ENCODE measurements at places on chromosomes 16 and 17. TPM values are rescaled to one million over a fixed set of nuclear protein-coding genes. Genes with fewer than 3 reads are reported as not detected.

DNA sequence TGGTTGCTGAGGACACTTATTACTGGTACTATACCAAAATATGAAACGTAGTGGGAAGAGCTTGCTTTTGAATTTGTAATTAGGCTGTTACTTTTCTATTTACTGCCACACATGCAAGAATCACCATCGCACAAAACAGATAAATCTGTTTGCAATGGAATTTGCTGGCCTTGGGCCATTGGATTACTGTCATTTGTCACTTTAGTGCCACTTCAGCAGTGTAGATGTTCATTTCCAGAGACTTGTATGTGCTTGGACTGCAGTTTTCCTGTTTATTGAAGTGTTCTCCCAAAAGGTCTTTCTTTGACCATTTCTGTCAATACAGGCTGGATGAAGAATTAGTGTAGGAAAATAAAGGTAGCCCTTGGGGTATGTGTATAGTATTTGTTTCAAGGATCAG is 4.5 kb downstream of the USP10 start:
- H3K4me3 ChIP-seq = no peak overlapping the region
- no peak overlapping the region for H3K27ac ChIP-seq
- no peak for DNase-seq
- H3K4me1 ChIP-seq = peaks cover 24% of the 10 kb centered on the region
- no peaks in the 10 kb centered on the region for H3K36me3 ChIP-seq
- H3K27me3 ChIP-seq = no peaks in the 10 kb centered on the region

- H3K27me3 ChIP-seq = peaks cover 11% of the 10 kb centered on the region
- H3K36me3 ChIP-seq = no peaks in the 10 kb centered on the region
- H3K4me3 ChIP-seq = no peak overlapping the region
- H3K4me1 ChIP-seq = peaks cover 20% of the 10 kb centered on the region
- H3K27ac ChIP-seq = no peak overlapping the region
Measured at GRCh38 chr17:74857191-74857590, 2.5 kb downstream of the GRIN2C start.

DNA sequence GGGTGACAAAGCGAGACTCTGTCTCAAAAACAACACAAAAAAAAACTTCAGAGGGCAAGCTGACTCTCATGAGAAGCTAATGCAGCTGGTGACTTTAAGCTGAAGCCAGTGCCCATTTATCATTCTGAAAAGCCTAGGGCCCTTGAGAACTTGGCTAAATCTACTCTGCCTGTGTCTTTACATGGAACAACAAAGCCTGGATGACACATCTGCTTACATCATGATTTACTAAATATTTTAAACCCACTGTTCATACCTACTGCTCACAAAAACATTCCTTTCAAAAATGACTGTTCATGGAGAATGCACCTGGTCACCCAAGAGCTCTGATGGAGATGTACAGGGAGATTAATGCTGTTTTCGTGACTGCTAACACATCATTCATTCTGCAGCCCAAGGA is 6.1 kb upstream of the ALOX12 start:
- DNase-seq = no peak
- H3K4me3 ChIP-seq = no peak overlapping the region
- H3K36me3 ChIP-seq = no peaks in the 10 kb centered on the region

DNA sequence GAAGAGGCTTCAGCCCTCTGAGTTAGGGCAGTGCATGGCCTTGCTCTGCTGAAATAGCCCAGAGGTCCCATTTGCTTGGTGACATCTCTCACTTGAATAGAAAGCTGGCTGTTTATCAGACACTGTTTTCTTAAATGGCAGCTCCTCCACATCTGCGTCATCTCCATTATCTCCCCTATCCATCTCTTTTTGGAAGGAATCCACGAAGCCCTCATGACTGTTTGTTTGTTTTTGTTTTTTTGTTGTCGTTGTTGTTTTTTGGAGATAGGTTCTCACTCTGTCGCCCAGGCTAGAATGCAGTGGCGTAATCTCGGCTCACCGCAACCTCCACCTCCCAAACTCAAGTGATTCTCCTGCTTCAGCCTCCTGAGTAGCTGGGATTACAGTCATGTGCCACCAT is 16.6 kb downstream of the NAA60 start:
- no peak for DNase-seq
- no peaks in the 10 kb centered on the region for H3K36me3 ChIP-seq
- no peaks in the 10 kb centered on the region for H3K27me3 ChIP-seq
- no peak overlapping the region for H3K4me3 ChIP-seq
- no peak overlapping the region for H3K27ac ChIP-seq

DNA sequence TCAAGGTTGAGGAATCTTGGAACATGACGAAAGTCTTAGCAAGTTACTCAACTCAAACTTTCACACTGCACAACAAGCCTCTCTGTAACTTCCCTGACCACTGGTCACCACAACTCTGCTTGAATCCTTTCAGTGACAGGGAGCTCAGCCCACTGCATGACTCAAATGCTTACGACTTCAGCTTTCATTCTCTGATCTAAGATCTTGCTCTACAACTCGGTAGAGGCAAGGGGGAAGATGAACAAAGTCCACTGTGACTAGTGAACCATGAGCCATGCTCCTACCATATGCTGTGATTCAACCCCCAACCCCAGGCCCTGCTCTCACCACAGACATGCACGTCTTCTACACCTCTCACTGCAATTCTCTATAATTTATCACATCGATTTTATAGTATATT is 160.9 kb downstream of the SLC39A11 start:
- no peaks in the 10 kb centered on the region for H3K4me1 ChIP-seq
- no peak overlapping the region for H3K4me3 ChIP-seq
- H3K27me3 ChIP-seq = no peaks in the 10 kb centered on the region
- no peak overlapping the region for H3K27ac ChIP-seq
- DNase-seq = no peak

GRCh38 chr17:4594931-4595684 is 10.8 kb downstream of the SMTNL2 start:
- no peak overlapping the region for H3K27ac ChIP-seq
- H3K36me3 ChIP-seq = no peaks in the 10 kb centered on the region
- no peak overlapping the region for H3K4me3 ChIP-seq
- DNase-seq = peak; percentile 45
- H3K4me1 ChIP-seq = no peaks in the 10 kb centered on the region

GRCh38 chr17:57563958-57564357 is 181.1 kb downstream of the CCDC182 start:
- H3K4me3 ChIP-seq = no peak overlapping the region
- no peak overlapping the region for H3K27ac ChIP-seq
- H3K27me3 ChIP-seq = no peaks in the 10 kb centered on the region

DNA sequence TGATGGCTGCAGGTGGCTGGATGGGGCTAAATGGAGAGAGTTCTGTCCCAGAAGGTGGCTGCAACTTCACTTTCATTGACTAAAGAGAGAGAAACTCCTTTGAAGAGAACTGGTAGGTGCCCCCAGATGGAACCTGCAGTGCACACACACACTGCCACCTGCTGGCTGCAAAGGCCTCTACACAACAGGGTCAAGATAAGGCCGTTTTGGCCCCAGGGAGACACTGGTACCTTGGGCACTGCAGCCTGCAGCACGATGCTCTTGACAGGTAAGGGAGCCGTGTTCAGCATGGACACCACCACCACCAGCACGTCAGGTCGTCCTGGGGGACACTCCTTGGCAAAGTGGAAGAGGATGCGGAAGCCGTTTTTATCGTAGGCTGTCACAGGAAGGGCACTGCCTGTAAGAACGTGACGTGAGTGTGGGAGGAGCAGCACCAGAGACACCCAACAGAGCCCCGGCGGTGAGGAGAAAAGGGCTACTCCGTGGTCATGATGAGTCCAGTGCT is 22.7 kb downstream of the GGA3 start:
- DNase-seq = peak; percentile 68
- H3K4me3 ChIP-seq = no peak overlapping the region
- no peaks in the 10 kb centered on the region for H3K27me3 ChIP-seq
- H3K36me3 ChIP-seq = peaks cover 79% of the 10 kb centered on the region
- H3K27ac ChIP-seq = no peak overlapping the region
- no peaks in the 10 kb centered on the region for H3K4me1 ChIP-seq

DNA sequence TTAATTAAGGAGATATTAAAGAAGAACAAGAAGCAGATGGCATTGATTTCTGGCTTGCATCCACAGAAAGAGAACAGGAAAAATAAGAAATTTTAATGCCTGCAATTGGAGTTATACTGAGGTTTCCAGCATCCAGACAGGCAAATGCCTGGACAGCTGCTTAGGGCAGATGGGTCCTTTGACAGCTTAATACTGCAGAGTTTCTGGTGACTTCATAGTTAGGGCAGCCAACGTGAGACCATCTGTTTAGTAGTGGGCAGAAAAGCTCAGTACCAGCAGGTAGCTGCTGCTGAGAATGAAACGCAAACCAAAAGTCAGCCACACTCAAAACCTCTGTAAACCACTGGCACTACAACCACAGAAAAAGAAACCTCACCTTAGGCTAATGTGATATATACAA is 109.8 kb downstream of the CDK5R1 start:
- H3K4me1 ChIP-seq = no peaks in the 10 kb centered on the region
- H3K27me3 ChIP-seq = no peaks in the 10 kb centered on the region
- no peak for DNase-seq
- H3K36me3 ChIP-seq = no peaks in the 10 kb centered on the region
- H3K4me3 ChIP-seq = no peak overlapping the region

DNA sequence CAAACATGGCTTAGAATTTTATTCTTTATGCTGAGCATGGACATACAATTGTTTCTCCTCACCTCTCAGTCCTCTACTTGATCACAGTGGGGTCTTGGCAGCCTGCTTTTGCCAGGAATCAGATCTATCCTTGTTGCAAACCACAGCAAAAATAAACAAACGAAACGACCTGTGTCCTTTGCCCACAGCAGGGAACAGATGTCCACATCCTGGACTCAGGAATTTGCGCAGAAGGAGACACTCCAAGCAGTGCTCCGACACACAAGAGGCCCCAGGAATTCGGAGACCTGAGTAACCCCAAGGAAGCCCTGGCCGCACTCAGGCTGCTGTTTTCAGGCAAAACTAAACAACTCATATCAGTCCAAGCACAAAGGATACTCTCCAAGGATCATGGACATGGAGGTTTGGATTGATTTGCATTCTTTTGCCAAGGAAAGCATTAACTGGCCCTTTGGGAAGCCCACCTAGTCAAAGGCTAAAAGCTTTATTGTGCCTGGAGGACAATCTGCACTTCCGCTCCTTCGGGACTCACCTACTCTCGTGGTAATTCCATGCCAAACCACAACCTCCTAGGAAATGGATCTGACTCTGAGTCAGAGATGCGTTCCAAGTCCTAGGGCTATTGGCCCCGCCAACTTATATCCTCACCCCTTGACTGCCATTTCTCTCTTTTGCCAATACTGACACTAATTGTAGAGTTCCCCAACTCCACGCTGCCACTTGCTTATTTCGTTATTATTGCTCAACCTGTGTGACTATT is 271.1 kb upstream of the CDH11 start:
- H3K4me3 ChIP-seq = no peak overlapping the region
- no peak for DNase-seq
- H3K4me1 ChIP-seq = no peaks in the 10 kb centered on the region
- no peak overlapping the region for H3K27ac ChIP-seq

GRCh38 chr16:24035127-24035842 is 199.5 kb downstream of the PRKCB start:
- no peak for DNase-seq
- no peaks in the 10 kb centered on the region for H3K4me1 ChIP-seq
- H3K36me3 ChIP-seq = no peaks in the 10 kb centered on the region
- H3K27me3 ChIP-seq = no peaks in the 10 kb centered on the region
- H3K4me3 ChIP-seq = no peak overlapping the region

DNA sequence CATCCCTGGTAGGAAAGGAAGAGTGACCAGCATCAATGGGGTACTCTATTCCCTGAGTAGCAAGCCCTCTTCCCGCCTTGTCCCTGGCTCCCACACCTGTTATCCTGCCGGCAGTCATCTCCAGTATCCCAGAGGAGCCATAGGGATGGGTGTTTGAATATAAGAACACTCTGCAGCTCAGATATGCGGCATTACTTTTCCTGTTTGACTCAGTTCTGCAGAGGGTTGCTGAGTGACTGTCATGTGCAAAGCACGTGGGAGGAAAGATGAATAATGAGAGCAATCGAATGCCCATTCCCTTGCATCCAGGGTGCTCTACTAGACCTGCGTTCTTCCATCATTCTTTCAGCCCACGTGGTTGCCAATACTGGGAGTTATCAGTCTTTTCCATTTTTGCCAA is 115.1 kb downstream of the PRKCB start:
- no peak overlapping the region for H3K27ac ChIP-seq
- H3K4me3 ChIP-seq = no peak overlapping the region
- H3K27me3 ChIP-seq = no peaks in the 10 kb centered on the region
- DNase-seq = no peak
- no peaks in the 10 kb centered on the region for H3K36me3 ChIP-seq

DNA sequence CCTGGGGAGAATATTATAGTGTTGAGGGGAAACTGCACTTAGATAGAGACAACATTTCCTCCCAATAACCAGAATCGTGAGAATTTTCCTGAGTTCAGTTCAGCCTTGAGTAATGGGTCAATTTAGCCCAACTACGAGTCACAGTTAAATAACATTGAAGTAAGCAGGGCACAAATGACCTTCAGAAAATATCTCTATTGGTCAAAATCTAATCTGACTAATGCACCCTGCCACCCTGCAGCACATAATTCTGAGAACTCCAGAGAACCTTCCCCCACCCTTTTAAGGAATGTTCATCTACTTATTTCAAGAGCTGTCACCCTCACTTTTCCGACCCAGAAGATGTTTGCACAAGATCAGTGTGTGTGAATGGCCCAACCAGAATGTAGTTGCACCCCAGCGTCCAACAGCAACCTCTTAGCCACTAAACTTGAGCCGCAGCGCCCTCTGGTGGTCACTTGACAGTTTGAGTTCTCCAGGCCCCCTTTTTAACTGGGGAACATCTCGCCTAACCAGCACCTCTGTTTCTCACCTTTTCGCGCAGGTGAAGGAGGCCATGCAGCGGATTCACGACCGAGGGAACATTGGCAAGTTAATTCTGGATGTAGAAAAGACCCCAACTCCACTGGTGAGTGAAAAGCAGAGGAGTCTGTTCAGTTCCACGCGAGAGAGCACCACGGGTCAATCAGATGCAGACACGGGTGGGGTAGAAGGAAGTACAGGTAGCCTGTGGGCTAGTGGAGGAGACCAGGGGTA is 50.9 kb upstream of the CLEC3A start:
- no peaks in the 10 kb centered on the region for H3K27me3 ChIP-seq
- no peaks in the 10 kb centered on the region for H3K36me3 ChIP-seq
- DNase-seq = peak; percentile 83

- no peak for DNase-seq
- no peaks in the 10 kb centered on the region for H3K4me1 ChIP-seq
- peaks cover 90% of the 10 kb centered on the region for H3K36me3 ChIP-seq
Measured at GRCh38 chr16:84055801-84056634, 13.4 kb upstream of the SLC38A8 start.

GRCh38 chr17:64022611-64023063 is 2.2 kb upstream of the ICAM2 start:
- no peak overlapping the region for H3K4me3 ChIP-seq
- no peak for DNase-seq
- H3K27me3 ChIP-seq = no peaks in the 10 kb centered on the region
- no peaks in the 10 kb centered on the region for H3K36me3 ChIP-seq
- H3K27ac ChIP-seq = no peak overlapping the region

- no peaks in the 10 kb centered on the region for H3K4me1 ChIP-seq
- DNase-seq = no peak
- H3K4me3 ChIP-seq = no peak overlapping the region
- no peak overlapping the region for H3K27ac ChIP-seq
Measured at GRCh38 chr16:86324320-86324719, 186.0 kb upstream of the FOXF1 start.

TBX21 gene
- total RNA-seq = 0.59 TPM

GFAP gene
- 0.33 TPM for total RNA-seq

TMEM238L gene
- 4.2 TPM for total RNA-seq

PPM1E gene
- not detected for total RNA-seq

TBC1D28 gene
- not detected for total RNA-seq

NPIPA5 gene
- total RNA-seq = 1.8 TPM

NOS2 gene
- not detected for total RNA-seq

ARHGAP44 gene
- 0.14 TPM for total RNA-seq

EZH1 gene
- 15.4 TPM for total RNA-seq

TLCD2 gene
- total RNA-seq = 7.3 TPM

CRYBA1 gene
- not detected for total RNA-seq

BIRC5 gene
- total RNA-seq = 73.2 TPM

TMC5 gene
- 0.50 TPM for total RNA-seq

GTF3C1 gene
- 27.8 TPM for total RNA-seq

CACNG5 gene
- total RNA-seq = not detected
